ENCODE measurements at places on chromosomes 13 and 19.

GRCh38 chr19:9165261-9165660, 13.5 kb upstream of the OR7D2 start:
- no peak for DNase-seq

GRCh38 chr19:45865269-45865948, 1.3 kb downstream of the FOXA3 start:
- no peak for DNase-seq

DNA sequence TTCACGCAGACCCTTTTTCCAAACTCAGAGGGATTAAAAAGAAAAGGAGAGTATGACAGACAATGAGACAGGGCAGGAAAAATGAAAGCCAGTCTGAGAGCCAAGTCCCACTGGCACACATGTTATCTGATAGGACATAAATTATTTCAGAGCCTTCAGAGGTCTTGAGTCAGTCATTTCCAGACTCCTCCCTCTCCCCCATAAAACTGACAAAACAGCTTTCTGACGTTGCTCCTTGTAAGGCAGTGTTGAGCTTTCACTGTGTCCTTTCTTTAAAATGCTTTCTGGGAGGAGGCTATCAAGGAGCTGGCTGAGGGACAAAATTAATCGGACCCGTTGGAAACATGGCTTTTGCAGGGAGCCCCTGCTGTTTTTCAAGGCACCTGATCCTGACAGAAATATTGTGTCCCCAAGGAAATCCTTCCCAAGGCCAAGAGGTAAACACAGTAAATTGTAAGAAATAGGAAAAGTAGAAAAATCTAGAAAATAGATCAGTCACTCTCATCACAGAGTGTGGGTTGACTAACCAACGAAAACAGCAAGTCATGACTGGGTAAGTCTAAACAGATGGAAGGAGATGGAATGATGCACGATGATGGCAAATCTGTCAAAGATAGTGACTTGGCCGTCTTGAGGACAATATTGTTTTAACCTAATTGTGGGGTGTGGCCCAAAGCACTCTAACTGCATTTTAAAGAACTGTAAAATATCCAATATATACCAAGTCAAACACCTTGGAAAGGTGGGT, 89.7 kb downstream of the DCT start:
- DNase-seq, result no peak

DNA sequence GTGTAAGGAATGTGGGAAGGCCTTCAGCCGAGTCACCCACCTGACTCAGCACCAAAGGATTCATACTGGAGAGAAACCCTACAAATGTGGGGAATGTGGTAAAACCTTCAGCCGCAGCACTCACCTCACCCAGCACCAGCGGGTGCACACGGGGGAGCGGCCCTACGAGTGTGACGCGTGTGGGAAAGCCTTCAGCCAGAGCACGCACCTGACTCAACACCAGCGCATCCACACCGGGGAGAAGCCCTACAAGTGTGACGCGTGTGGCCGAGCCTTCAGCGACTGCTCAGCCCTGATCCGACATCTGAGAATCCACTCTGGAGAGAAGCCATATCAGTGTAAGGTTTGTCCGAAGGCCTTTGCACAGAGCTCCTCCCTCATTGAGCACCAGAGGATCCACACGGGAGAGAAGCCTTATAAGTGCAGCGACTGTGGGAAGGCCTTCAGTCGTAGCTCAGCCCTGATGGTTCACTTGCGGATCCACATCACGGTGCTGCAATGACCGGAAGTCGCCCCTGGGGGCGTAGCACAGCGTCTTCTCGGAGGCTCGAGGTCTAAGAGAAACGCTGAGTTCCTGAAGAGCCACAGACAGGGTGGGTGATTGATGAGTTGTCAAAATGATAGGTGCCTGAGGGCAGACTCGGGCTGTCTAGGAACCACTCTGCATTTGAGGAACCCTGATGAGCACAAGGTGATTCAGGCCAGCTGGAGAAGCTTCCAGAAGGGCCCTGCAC, 12.2 kb downstream of the ZSCAN22 start:
- DNase-seq, result no peak

DNA sequence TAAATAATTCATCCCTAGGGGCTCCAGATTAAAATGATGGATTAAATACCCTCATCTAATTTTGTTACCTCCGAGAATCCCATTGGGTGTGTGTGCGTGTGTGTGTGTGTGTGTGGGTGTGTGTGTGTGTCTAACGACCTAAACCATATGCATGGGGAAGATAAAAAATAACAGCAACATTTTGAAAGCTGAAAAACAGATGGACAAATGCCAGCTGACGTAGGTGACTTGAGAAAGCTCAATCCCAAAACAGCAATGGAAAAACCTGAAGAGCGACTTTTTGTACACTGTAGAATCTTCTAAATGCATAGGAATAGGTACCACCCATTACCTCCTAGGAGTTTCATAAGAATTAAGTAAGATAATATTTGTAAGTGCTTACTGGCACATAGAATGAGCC, 8.7 kb upstream of the RPL21 start:
- DNase-seq, result no peak

Data from D721Med (cell line).